Karpas-422 (cell line): ENCODE measurements at places on chromosomes 2 and 18. TPM values are rescaled to one million over a fixed set of nuclear protein-coding genes. Genes with fewer than 3 reads are reported as not detected.

DNA sequence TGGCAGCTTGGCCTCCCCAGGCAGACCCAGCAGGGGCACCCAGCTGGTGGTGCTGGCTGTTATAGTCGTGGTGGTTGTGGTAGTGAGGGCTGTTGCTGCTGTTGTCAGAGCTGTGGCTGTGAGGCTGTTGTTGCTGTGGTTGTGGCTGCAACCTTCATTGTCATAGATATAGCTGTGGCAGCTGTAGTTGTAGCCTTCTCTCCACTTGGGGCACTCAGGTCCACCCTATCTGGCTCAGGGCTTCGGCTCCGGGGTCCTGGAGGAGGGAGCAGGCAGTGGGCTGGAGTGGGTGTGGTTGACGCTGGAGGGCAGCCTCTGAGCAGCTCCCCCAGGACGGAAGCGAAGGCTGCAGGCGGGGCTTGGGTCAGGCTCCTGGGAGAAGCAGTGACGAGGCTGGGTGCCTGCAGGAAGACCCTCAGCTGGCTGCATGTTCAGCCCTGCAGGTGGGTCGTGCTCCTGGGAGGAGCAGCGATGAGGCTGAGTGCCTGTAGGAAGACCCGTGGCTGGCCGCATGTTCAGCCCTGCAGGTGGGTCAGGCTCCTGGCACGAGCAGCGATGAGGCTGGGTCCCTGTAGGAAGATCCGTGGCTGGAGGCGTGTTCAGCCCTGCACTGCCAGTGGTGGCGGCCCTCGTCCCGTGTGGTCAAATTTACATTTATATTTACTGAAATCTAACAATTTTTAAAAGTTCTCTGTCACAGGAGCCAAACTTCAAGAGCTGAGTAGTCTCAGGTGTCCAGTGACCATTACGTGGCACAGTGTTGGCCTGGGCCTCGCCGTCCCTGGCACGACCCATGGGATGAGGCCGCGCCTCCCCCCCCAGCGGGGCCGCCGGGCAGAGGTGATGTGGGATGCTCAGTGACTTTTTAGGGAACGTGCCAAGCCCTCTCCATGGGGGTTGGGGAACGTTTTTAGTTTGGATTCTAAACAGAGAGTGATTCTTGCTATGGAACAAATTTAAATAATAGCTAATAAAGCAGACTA is 79.2 kb upstream of the PXDN start:
- no peak for DNase-seq

GRCh38 chr2:227772932-227773331 is 27.2 kb downstream of the SCYGR8 start:
- DNase-seq, result peak; percentile 28

CIB4 gene
- total RNA-seq, result not detected in 2 replicates

TMBIM1 gene
- total RNA-seq, result 17.0 and 23.3 TPM in 2 replicates
